NCI-H187 treated with DMSO at 0.1 percent for 48 hours (cell line): ENCODE measurements at places on chromosomes 16 and 17.

- DNase-seq, result no peak
Observed at GRCh38 chr16:17945080-17945601, 391.4 kb downstream of the NPIPA8 start.

DNA sequence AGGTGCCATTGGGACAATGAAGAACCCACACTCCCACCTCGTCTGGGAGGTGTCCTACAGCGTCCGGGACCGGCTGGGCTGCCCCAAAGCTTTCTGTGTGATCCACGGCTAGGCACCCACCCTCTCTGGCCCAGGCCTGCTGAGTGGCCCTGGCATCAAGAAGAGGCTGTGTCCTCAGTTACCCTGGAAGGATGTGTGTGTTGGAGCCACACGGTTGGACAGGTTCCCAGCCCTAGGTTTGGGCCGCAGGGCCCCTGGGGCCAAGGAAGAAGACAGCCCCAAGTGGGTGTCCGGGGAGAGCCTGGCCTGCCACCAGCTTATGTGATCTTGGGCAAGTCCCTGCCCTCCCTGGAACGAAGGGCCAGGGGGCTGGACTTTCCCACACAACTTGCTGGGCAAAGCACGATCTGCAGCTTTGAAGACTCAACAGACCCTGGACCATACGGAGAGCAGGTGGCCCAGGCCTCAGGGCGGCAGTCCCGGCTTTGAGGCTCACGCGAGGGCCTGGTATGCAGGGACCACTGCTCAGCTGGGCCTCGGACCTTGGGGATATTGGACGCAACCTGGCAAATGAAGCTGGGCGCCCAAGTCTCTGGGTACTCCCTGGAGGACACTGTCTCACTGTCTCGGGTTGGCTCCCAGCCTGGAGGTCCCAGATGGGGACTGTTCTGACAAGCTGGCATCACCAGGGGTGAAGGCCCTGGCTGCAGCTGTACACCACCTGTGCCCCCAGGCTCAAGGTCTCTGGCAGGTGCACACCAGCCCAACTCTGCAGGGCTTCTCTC is 17.5 kb downstream of the MYBBP1A start:
- DNase-seq, result no peak

DNA sequence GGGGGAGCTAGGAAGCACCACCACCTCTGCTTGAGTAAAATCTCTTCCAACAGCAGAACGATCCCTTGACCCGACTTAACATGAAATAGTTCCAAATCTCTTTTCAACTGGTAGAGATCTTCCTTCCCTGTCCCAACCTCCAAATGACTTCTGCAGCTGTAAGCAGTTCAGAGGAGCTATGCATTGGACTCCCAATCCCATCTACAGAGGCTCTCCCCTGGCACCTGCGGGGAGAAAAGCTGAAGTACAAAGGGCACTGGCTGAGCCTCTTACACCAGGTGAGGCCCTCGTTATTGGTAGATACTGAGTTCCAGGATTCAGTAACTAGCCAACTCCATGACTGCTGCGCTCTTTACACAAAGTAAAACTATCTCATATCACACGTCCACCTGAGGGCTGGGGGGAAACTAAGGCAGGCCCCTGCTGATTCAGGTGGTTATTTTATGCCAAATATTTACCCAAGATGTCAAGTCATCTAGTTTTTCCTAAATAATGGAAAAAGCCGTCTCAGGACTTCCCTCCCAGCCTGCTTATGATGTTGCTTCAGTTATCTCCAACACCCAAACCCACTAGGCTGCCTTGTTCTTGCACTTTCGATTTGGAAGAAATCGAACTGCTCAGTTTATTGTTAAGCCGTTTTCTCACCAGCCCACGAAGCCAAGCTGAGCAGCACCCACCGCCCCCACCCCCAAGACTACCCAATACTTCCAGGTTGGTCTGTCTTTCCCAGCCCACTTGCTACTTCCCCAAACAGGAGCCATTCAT is 3.2 kb downstream of the ACTG1 start:
- DNase-seq, result no peak

GRCh38 chr16:2194852-2195321 is 1.5 kb downstream of the CASKIN1 start:
- DNase-seq, result peak; percentile 67

DNA sequence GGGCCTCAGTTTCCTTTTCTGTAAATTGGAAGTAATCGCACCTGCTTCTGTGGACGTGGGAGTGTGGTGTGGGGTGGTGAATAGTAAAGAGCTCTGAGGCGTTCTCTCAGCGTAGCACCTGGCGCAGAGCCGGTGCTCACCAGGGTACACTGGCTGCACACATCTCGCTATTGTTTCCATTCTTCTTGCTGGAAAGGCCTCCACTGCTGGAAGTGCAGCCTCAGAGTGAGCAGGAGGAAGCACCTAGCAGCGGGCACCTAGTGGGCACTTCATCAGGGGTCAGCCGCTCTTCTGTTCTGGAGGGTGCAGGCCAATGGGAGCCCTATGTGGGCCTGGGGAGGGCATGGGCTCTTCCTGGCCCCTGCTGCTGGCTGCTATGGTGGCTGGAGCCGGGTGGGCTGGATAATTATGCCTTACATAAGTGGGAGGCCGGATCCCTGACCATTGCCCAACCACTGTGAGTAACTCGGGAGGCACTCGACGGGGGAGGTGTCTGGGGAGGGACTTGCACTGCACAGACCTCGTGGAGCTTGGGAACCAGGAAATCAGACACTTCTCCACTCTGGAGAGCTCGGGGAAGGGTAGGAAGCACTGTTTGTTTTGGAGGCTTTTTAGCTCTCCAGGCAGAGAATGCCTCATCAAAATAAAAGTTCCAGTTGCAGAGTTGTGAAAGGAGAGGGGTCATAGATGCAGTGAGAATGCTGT is 1.7 kb downstream of the MAP2K3 start:
- DNase-seq, result peak; percentile 53

- DNase-seq, result no peak
Observed at GRCh38 chr16:84226026-84226425, 13.8 kb downstream of the KCNG4 start.

GRCh38 chr16:85728879-85729278 is 22.0 kb downstream of the C16orf74 start:
- DNase-seq, result no peak

DNA sequence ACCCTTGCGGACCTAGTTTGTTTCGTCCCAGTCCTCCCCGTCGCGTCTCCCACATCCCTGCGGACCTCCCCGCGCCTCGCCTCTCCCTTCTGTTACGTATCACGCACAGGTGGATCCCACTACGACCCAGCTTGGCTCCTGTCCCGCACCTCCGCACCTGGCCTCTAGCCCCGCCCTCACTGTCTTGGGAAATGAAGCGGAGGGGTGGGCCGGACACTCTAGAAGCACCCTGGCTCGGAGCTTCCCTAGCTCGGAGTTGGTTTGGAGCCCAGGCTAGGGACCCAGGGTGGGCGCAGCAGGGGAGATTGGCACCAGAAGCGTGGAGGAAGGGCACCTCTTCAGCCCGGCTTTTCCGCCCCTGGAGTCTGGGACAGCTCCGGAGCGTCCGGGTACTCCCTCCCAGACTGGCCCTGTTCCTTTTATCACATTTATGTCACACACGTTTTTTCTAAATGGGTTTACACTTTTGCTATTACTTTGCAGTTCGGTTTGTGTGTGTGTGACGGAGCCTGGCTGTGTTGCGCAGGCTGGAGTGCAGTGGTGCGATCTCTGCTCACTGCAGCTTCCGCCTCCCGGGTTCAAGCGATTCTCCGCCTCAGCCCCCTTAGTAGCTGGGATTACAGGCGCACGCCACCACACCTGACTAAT is 1.4 kb upstream of the CEMP1 start:
- no peak for DNase-seq

DNA sequence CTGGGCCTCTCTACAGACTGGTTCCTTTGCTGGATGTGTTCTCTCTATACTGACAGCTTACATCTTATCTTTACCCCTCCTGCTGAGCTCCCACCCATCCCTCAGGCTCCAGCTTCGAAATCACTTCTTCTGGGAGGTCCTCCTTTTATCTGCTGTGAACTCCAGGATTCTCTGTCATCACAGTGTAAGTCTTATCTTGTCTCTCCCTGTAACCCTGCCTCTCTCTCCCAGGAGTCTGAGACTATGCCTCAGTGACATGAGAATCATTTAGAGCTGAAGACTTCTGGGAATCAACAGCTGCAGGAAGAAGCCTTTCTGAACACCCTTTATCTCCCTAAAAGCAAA is 148.1 kb upstream of the HS3ST3A1 start:
- no peak for DNase-seq

DNA sequence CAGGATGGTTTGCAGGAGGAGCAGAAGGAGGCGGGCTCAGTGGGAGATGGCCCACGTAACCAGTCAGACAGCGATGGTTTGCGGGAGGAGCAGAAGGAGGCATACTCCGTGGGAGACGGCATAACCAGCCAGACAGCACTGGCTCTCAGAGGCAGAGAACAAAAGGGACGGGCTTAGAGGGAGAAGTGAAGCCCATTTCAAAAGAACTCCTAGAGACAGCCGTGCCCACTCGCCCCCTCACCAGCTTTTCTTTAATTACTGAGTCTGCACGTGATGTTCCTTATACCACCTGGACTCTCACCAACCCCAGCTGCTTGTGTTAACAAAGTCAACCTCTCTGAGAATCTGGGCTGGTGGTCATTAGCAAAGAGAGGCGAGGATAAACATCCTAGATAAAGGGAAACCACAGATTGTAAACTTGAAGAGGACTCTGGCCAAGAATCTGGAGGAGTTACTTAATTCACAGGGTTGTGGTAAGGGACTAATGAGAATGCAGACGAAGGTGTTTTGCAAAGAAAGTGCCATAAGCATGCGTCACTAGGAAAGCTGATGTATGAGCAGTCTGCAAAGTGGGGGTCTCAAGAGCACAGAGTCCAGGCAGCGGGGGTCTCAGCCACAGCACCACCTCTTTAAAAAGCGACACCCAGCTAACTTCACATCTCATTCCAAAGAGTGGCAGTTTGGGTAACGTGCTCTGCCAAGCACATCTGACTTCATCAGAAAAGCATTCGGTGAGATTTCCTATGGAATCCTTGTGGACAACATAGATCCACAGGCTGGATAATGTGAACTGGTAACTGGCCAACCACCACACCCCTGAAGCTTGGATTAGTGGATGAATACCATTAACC is 51.7 kb downstream of the NXN start:
- DNase-seq, result no peak

DNA sequence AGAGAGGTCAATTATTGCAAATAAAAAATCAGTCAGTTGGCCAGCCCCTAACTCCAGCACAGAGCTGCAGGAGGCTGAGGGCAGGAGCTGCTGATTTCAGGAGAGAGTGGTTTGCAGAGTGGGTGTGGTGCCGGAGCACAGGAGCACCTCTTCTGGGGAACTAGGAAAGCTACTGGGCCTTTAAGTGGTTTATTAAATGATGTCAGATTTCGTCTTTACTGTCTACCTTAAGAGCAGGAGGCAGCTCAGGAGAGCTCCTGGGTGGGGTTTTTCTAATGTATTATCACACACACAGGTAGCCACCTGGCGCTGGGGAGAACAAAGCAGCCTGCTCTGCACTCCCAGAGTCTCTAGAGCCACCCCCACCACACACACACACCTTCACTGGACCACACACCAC is 11.5 kb upstream of the HAS3 start:
- DNase-seq, result peak; percentile 72

- DNase-seq, result no peak
Observed at GRCh38 chr16:73949574-73950320, 346.9 kb upstream of the PSMD7 start.

DNA sequence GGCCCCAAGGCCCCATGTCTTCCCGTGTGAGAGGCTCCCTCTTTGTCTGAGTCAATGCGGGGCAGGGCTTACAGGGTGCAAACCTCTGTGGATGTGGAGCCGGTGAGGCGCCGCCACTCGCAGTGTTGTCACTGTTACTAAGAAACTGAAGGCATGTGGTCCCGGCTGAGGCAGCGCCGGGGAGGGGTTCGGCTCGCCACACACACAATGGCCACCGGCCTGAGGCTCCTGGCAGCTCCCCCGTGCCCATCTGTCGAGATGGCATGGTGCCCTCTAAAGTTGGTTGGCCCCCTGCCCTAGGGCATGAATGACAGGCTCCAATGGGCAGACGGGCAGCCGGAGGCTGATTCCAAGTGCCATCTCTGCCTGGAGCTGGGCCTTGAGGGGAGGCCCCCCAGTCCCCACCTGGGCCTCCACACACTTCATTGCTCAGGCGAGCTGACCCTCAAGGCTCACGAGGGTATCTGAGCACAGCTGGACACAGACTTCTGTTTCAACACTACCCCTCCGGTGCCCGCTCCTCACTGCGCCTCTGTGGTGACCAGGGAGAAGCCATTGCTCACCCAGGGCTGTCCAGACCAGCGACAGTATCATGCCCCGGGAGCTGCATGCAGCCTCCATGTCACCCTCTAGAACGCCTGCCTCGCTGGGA is 137.2 kb downstream of the C16orf78 start:
- no peak for DNase-seq

DNA sequence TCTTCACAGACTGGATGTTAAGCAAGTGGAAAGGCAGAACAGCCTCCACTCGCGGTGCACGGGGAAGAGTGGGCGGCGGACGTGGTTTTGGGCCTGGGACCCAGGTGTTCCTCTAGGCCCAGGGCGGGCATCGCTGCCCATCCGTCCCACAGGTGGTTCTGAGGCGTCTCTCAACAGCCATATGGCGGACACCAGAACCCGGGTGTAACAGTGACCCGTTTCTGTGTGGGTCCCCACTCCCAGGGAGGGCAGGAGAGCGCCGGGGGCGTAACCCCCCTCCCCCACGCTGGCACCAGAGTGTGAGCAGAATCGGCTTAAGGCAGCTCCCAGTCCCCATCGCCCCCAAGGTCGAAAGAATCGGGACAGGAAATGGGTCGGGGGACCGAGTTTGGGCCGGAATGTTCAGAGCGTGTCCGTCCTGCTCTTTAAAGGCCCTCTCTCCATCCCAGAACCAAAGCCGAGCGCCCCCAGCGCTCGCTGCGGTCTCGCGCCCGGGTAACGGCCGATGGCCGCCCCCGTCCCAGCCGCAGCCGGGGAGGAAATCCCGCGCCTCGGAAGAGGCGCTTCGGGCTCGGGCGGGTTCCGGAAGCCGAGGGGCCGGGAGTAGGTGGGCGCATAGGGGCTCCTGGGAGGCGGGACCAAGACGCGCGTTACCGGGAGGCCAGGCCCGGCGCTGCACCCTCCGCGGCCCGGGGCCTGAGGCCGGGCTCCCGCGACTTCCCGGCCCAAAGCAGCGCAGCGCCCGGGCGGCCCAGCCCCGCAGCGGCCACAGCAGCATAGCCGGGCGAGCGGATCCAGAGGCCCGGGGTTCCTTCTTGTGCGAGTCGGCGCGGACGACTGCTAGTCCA is at the start of gene TK2:
Gene TK2, minus strand, starts transcription at position 839 of the 848 bp plus-strand sequence. Its CDS starts 61 bp downstream, at position 778.
- no peak for DNase-seq

- no peak for DNase-seq
Observed at GRCh38 chr17:15482476-15482875, 15.1 kb upstream of the CDRT4 start.

GRCh38 chr16:83010776-83011720 is 384.3 kb downstream of the CDH13 start:
- DNase-seq, result no peak

- DNase-seq, result no peak
Observed at GRCh38 chr17:47742319-47743181, 9.5 kb downstream of the TBX21 start.
